Stimulated activated CD8-positive, alpha-beta memory T cell treated with anti-CD3 and anti-CD28 coated beads, Interleukin-7, amount 100 ng/mL, for 48 hours (primary cell): ENCODE measurements at places on chromosomes 3 and 15.
A peak's percentile ranks its signal among the peaks of the same experiment; 100 is the strongest.

GRCh38 chr3:3127432-3128010 lies 781 bp downstream of the TRNT1 start:
- DNase-seq = peak; percentile 25

DNA sequence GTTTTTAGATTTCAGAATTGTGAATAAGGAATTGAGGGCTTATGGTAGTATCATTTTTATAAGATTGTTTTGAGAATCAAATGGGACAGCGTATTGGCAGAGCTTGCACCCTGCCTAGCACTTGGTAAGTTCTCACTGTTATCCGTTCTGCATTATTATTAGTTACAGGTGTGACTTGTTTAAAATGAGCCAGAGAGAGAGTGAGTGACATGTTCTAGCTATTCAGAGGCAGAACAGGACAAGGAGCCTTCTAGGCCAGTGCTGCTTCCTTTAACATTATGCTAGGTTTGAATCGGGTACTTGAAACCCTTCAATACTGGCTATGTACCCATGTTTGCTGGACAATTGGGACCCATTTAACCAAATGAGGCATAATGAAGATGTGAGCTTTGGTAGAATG lies 133.7 kb downstream of the FILIP1L start:
- DNase-seq = no peak

DNA sequence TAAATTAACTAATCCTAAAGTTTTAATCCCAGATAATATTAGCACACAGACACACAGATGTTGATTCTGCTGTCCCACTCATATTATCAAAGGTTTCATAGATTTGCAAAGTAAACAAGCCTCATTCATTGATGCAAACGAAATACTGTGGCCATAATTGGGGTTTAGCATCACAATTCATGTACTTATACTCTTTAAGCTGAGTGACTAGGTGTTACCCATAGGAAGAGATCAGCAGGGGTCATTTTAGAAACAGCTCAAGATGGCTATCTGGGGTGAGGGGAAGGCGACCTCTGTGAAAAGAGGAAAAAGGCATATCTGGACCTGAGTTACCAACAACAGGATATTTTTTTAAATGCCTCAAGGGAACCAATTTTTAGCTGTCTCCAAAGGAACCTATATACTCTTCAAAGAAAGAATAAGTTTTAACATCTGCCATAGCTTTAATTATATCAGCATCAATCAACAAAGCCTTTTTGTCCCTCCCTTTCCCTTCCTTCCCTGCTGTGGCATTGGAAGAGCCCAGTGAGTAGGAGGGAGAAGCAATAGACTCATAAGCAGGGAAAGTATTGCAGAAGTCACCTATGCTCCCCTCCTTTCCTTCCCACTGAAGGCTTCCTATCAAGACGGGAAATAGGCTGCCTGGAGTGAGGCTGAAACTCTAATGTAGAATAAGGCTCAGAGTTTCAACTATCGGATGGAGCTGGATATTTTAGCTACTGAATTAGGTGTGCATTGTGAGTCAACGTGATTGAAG lies 553.4 kb downstream of the ZIC1 start:
- DNase-seq = no peak

DNA sequence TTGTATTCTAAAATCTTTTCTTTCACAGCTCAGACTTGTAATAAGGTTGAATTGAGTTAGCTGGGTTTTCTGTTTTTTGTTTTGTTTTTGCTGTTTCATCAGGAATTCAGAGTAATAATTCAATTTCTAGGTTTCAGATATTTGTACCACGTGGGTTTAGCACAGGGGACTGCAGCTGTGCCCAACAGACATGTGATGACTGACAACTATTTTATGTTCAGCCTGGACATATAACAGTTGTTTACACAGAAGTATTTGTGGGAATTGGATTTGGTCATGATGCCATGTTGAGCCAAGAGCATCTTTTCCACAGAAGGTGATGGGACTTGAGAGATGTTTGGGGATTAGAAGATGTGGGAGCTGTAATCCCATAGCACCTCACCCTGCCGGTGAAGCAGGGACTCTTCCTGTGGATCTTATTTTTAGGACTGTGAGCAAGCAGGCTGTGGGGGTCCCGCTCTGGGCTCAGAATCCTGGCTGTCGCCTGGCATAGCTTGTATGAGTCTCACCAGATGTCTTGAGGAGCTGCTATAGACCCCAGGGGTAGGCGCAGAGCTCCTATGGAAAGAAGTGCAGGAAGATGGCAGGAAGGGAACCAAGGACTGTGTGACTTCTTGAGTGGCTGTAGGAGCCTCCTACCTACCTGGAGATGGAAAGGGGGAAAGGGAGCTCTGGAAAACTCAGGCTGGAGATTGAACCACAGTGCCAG lies 23.7 kb downstream of the PXYLP1 start:
- DNase-seq = no peak

- DNase-seq = no peak
Observed at GRCh38 chr3:14481018-14481645, 59.0 kb downstream of the GRIP2 start.

- DNase-seq = no peak
Observed at GRCh38 chr15:81666839-81667238, 292.8 kb upstream of the TMC3 start.

GRCh38 chr3:135965129-135965505 lies 411 bp upstream of the PPP2R3A start:
- DNase-seq = no peak

- no peak for DNase-seq
Observed at GRCh38 chr3:72102112-72102616, 317.2 kb upstream of the PROK2 start.

DNA sequence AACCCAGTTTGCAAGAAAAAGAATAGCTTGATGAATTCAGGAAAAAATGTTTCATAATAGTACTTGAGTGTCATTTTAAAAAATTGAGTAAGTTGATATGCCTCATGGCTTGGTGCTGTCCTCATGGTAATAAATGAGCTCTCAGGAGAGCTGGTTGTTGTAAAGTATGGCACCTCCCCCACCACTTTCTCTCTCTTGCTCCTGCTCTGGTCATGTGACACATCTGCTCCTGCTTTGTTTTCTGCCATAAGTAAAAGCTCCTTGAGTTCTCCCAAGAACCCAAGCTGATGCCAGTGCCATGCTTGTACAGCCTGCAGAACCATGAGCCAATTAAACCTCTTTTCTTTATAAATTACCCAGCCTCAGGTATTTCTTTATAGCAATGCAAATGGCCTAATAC lies 108.8 kb upstream of the CRBN start:
- no peak for DNase-seq

- DNase-seq = no peak
Observed at GRCh38 chr3:57029383-57029782, 31.1 kb upstream of the SPATA12 start.

GRCh38 chr3:177878957-177879356 lies 657.3 kb upstream of the KCNMB2 start:
- DNase-seq = no peak
